Lung microvascular endothelial cell (primary cell): ENCODE measurements at places on chromosomes 5 and 9. TPM values are rescaled to one million over a fixed set of nuclear protein-coding genes. Genes with fewer than 3 reads are reported as not detected.

Gene BTNL8
- under 0.01 and 0.20 TPM in 2 replicates for total RNA-seq

Gene SPOCK1
- 0.20 and 3.9 TPM in 2 replicates for total RNA-seq

Gene FABP6
- total RNA-seq = not detected in 2 replicates

Gene ROPN1L
- total RNA-seq = 1.1 and 1.4 TPM in 2 replicates

Gene FRMD3
- total RNA-seq = 2.4 and 6.8 TPM in 2 replicates

Gene ERAP2
- total RNA-seq = 31.2 and 56.9 TPM in 2 replicates

Gene TMEM252
- total RNA-seq = not detected in 2 replicates

Gene ERGIC1
- total RNA-seq = 51.0 and 81.3 TPM in 2 replicates

Gene GABRB2
- not detected in 2 replicates for total RNA-seq

Gene FBLL1
- total RNA-seq = 1.1 and 2.8 TPM in 2 replicates

Gene BRINP1
- under 0.01 and 0.22 TPM in 2 replicates for total RNA-seq

Gene TSLP
- total RNA-seq = under 0.01 TPM in 1 of 2 replicates, not detected in the other

Gene EXD3
- total RNA-seq = 7.8 and 18.7 TPM in 2 replicates

Gene C7
- under 0.01 and 0.40 TPM in 2 replicates for total RNA-seq
